Stimulated activated CD4-positive, alpha-beta T cell treated with anti-CD3 and anti-CD28 coated beads, Interleukin-1b, Interleukin-23, amount 100 ng/mL, for 24 hours (primary cell): ENCODE measurements at places on chromosomes 12 and 14.

GRCh38 chr12:132338311-132338710, 8.9 kb upstream of the GALNT9 start:
- DNase-seq: no peak

GRCh38 chr14:101496776-101497683, 64.3 kb upstream of the DIO3 start:
- DNase-seq: no peak

GRCh38 chr12:58011676-58012075, 70.3 kb downstream of the ATP23 start:
- no peak for DNase-seq

GRCh38 chr14:80930095-80930494, 11.4 kb downstream of the CEP128 start:
- no peak for DNase-seq

- DNase-seq: no peak
These were observed 237.6 kb downstream of the SLC16A7 start for GRCh38 chr12:59833408-59833807.

- no peak for DNase-seq
These were observed 182.4 kb upstream of the CCND2 start for GRCh38 chr12:4091016-4091743.

DNA sequence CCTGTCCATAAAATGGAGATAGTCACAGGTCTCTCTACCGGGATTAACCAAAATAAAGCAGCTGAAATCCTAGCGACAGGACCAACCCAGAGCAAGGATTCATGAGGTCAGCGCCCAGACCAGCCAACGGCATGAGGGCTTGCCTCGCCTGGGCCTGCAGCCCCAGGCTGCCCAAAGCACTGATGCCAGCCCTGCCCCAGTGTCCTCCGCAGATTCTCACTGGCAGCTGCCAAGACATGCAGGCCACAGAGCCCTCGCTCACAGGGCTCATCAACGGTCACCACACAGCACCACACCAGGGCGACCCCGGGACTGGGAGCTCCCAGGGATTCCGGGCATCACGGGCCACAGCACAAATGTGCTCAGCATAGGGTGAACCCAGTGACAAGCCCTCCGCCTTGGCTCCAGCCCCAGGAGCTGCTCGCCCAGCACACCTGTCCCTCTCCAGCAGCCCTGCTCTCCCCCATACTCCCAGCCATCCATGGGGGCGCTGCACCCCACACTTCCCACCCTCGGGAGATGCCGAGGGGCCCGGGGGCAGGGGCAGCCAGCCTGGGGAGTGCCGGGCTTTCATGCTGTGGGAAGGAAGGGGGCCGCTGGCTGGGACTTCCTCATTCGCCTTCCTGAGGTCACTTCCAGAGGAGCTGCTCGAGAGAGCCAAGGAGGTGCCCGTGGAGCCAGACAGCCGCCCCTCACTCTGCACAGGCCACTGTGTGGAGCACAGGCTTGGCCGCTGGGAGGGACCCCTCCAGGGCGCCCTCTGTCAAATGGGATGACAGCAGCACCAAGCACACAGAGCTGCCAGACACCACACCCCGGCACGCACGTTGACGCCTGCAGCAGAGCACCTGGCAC, 14.1 kb downstream of the RAB35 start:
- no peak for DNase-seq

- DNase-seq: no peak
These were observed 155.5 kb downstream of the ZFP36L1 start for GRCh38 chr14:68637106-68638021.
